Stimulated activated CD8-positive, alpha-beta memory T cell treated with anti-CD3 and anti-CD28 coated beads, Interleukin-2, amount 100 ng/mL, for 48 hours (primary cell): ENCODE measurements at places on chromosomes 3 and 15.

- DNase-seq: no peak
Observed at GRCh38 chr3:13716540-13717221, 163.2 kb downstream of the WNT7A start.

DNA sequence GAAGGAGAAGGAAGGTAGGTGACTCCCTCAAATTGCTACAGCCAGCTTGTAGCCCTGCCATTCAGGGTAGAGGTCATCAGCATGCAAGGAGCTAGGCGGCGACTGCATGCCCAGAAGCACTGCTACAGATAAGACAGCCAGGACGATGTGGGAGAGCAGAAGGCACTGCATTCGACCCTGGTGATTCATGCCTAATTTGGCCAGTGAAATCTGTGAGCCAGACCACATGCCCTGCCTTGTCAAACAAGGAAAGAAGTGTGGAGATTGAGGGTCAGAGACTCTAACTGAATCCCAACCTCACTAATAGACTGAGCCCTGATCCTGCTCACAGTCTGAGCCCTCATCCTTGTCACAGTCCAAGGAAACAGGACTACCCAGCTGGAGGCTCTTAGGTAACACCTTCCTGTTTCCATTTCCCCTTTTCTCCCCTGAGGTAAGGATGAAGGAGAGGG, 86.6 kb downstream of the LINGO1 start:
- DNase-seq: no peak

- no peak for DNase-seq
Observed at GRCh38 chr3:31448882-31449243, 83.9 kb upstream of the STT3B start.

DNA sequence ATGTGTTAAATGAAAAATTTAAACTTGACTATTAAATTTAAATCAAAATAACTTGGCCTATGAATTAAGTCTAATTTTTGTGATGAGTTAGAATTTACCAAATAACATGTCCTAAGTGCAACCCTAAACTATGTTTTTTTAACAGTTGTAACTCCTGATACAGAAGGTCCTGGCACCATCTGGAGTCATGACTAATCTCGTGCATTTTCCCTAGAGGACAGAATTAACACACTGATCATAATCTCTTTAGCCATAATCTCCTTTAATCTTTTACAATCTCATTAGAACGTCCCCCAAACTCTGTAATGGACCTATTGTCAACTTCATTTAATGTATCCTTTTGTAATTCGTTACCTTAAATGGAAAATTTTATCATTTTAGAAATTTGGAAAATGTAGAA, 100.6 kb downstream of the SUCNR1 start:
- DNase-seq: no peak

DNA sequence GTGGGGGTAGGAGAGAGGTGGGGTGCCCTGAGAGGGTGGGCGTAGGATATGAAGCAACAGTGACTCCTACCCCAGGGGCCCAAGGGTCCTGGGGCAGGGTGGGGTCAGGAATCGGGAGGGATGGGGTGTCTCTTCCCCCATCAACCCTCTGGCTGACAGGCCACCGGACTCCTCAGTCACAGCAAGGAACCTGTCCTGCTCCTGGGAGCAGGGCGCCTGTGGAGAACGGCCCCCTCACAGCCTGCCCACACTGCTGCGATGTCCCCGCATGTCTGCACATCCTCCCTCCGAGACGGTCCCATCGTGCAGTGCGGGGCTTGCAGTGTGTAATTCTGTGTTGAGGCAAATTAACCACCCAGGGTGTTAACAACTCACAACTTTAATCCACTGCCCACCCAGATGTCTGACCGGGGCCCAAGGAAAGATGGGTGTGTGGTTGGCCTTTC, 2.7 kb downstream of the TM4SF19 start:
- DNase-seq: no peak
